ENCODE measurements at places on chromosomes 16 and 17. TPM values are rescaled to one million over a fixed set of nuclear protein-coding genes. Genes with fewer than 3 reads are reported as not detected.
A peak's percentile ranks its signal among the peaks of the same experiment; 100 is the strongest.

Gene TEX14
- total RNA-seq = 0.54 TPM

Gene MT1G
- not detected for total RNA-seq

Gene SEZ6
- total RNA-seq = 34.9 TPM

Gene ASPHD1
- total RNA-seq = 5.0 TPM

Gene SCRN2
- 21.8 TPM for total RNA-seq

GRCh38 chr17:65099941-65100315, 37.2 kb upstream of the RGS9 start:
- DNase-seq = peak; percentile 43

DNA sequence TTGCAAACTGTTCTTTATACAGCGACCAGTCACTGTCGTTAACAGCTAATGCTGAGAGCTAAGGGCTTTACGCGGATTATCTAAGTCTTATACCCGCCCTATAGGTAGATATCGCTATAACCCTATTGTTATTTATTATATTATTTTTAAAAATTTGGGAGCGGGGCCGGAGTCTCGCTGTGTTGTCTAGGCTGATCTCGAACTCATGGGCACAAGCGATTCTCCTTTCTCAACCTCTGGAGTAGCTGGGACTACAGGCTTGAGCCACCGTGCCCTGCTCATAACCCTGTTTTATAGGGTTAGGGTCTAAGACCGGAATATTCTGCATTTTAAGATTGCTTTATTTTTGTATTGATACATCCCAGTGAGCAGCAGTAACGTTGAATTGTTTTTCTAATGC, 24.7 kb downstream of the DEF8 start:
- DNase-seq = no peak

DNA sequence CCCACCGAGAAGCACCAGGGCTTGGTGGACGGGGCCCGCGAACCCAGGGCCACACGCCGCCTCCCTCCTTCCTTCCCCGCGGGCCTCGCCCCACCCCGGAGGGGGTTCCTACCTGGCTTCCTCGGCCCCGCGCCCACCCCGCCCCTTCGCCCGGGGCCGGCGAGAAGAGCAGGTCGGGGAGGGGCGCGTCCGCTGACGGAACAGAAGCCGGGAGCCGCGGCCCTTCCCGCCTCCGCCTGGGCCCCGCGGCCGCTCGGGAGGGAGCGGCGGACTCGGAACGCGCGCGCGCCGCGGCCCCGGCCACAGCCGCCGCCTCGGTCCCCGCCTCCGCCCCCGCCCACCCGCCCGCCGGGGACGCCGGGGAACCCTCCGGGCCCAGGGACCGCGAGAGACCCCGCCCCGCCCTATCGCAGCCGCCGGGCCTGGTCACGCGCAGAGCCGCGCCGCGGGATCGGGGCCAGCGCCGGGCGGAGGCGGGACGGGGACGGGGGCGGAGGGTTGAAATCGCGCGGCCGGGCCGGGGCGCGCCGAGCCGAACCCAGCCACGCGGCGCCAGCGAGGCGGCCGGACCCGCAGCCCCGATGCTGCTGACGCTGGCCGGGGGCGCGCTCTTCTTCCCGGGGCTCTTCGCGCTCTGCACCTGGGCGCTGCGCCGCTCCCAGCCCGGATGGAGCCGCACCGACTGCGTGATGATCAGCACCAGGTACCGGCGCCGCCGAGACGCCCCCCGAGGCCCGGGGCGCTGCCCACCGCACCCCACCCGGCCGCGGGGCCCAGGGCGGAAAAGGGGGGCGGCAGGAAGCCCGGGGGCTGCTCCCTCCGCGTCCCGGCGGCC, at the start of gene TLCD3A:
TLCD3A (plus strand) TSS at position 530 of the 835 bp plus-strand sequence; CDS start at position 582, 52 bp downstream.
- peak; percentile 83 for DNase-seq

GRCh38 chr17:17985153-17985552, 12.5 kb downstream of the DRC3 start:
- no peak for DNase-seq

GRCh38 chr17:79798299-79799173, 1.7 kb upstream of the CBX8 start:
- DNase-seq = no peak

DNA sequence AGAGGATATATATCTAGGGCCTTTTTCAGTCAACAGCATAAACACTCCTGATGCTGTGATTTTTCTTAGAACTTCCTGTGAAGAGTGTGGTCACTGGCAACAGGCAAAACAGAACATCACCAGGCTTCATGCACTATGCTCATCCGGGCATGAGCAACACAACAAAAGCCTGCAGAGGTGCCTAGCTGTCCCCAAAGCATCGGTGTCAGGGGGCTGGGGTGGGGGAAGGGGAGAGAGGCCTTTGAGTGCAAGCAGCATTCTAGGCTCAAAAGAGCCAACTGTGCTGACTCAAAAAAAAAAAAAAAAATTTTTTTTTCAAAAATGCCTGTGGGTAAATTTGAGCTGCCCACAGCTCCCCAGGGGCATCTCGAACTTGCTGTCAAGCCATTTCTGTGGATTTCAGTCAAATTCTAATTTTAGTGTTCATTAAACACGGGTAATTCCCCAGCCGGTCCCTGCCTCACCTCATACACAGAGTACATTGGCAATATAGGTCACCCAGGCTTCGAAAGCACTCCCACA, 194.6 kb upstream of the DYNLRB2 start:
- DNase-seq = no peak

Data from cerebellum (tissue), 4 donors.